Stimulated activated CD8-positive, alpha-beta memory T cell treated with anti-CD3 and anti-CD28 coated beads, Interleukin-12 subunit alpha, Interleukin-12 subunit beta, amount 100 ng/mL, for 4 hours (primary cell): ENCODE measurements at places on chromosomes 2 and 18.

- DNase-seq: no peak
Observed at GRCh38 chr2:36369163-36369562, 13.6 kb downstream of the CRIM1 start.

- DNase-seq: no peak
Observed at GRCh38 chr18:21196426-21196825, 45.6 kb upstream of the GREB1L start.

- no peak for DNase-seq
Observed at GRCh38 chr18:70028084-70028483, 80.4 kb upstream of the CD226 start.

GRCh38 chr18:49682173-49682802 is 120.4 kb downstream of the LIPG start:
- DNase-seq: no peak

- DNase-seq: no peak
Observed at GRCh38 chr2:217277646-217278398, 418.0 kb upstream of the TNP1 start.

- no peak for DNase-seq
Observed at GRCh38 chr18:72542342-72542741, 1.8 kb downstream of the CBLN2 start.

- no peak for DNase-seq
Observed at GRCh38 chr2:25470806-25471205, 129.1 kb upstream of the DNMT3A start.

- DNase-seq: no peak
Observed at GRCh38 chr2:155997538-155997937, 335.0 kb downstream of the NR4A2 start.

- no peak for DNase-seq
Observed at GRCh38 chr2:109335631-109336176, 206.7 kb downstream of the SH3RF3 start.

- no peak for DNase-seq
Observed at GRCh38 chr2:188599140-188599539, 307.5 kb downstream of the GULP1 start.

- no peak for DNase-seq
Observed at GRCh38 chr2:180520206-180520605, 460.2 kb upstream of the UBE2E3 start.

DNA sequence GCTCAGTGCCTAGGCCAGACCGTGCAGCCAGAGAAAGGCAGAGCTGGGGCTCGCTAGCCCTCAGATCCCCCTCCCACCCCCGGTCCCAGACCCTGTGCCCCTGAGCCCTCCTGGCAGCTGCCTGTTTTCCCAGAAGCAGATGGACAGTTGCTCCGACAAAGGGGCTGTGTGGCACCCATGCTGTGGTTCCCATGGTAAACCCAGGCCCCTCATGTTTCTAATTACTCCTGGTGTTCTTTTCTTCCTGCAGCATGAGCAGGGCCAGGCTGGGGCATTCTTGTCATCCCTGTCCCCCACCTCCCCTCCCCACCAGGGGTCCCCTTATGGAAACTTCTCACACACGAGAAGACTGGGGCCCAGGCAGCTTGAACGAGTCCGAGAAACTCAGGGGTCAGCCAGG is 269.6 kb downstream of the HAUS1 start:
- DNase-seq: no peak
